Stimulated activated CD4-positive, alpha-beta T cell treated with anti-CD3 and anti-CD28 coated beads, Interleukin-12 subunit alpha, Interleukin-12 subunit beta, amount 100 ng/mL, for 24 hours (primary cell): ENCODE measurements at places on chromosomes 13 and 19.

- peak; percentile 46 for DNase-seq
Observed at GRCh38 chr19:3304871-3305423, 61.4 kb upstream of the NFIC start.

- DNase-seq: no peak
Observed at GRCh38 chr19:5155586-5156210, 184.9 kb downstream of the PTPRS start.

GRCh38 chr19:54017261-54017660 is 25.8 kb downstream of the CACNG6 start:
- DNase-seq: no peak

DNA sequence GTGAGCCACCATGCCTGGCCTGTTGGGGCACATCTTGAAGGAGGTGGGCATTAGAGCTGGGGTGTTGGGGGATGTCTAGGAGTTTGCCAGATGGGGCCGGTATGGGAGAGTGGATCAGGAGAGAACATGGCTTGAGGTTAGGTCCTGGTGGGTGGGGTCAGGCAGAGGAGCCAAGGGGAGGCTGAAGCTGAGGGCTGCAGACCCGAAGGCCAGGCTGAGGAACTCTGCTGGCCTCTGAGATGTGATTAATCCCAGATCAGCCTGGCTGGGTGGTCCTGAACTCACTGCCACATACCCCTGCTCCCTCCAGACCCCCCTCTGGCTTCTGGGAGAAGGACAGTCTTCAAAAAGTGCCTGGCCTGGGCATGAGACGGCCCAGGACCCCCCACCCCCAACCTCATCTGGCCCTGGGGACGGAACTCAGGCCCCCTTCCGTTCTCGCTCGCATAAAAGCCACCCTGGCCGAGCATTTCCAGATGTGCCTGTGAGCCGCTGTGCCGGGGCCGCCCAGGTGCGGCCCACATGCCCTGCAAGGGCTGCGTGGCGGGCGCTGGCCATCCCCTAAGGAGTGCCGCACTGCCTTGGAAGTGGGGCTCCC is 2.7 kb downstream of the FSTL3 start:
- no peak for DNase-seq

GRCh38 chr19:46493236-46494145 is 2.2 kb downstream of the PNMA8B start:
- DNase-seq: no peak

DNA sequence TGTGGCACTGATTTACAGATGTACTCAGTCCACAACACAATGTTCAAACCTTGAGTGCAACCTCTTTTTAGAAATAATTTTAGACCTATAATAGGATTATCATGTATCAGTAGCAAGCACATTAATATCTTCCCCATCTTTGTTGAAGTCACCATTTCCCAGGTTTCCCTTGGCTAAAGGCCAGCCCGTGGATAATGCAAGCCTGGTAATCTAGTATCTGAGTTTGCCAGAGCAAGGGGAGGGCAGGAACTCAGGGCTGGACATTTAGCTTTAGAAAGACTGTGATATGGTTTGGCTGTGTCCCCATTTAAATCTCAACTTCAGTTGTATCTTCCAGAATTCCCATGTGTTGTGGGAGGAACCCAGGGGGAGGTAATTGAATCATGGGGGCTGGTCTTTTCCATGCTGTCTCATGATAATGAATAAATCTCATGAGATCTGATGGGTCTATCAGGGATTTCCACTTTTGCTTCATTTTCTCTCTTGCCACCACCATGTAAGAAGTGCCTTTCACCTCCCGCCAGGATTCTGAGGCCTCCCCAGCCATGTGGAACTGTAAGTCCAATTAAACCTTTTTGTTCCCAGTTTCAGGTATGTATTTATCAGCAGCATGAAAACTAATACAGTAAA is 37.7 kb downstream of the SLC6A16 start:
- DNase-seq: no peak

DNA sequence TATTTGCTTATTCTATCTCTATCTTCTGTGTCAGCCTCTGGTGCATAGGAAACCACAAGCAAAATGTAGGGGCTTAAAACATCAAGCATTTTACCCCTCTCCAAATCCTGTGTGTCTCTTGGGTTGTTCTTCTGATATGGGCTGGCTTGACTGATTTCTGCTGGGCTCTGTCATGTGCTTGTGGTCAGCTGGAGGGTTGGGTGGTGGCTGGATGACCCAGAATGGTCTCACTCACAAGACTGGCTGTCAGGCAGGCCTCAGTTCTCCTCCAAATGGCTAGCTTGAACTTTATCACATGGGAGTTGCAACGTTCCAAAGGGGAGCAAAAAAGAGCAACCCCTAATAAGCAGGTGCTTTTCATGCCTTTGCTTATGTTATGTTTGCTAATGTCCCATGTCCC is 9.6 kb upstream of the LYPD5 start:
- no peak for DNase-seq

GRCh38 chr19:10201176-10201575 is 6.4 kb upstream of the DNMT1 start:
- no peak for DNase-seq

DNA sequence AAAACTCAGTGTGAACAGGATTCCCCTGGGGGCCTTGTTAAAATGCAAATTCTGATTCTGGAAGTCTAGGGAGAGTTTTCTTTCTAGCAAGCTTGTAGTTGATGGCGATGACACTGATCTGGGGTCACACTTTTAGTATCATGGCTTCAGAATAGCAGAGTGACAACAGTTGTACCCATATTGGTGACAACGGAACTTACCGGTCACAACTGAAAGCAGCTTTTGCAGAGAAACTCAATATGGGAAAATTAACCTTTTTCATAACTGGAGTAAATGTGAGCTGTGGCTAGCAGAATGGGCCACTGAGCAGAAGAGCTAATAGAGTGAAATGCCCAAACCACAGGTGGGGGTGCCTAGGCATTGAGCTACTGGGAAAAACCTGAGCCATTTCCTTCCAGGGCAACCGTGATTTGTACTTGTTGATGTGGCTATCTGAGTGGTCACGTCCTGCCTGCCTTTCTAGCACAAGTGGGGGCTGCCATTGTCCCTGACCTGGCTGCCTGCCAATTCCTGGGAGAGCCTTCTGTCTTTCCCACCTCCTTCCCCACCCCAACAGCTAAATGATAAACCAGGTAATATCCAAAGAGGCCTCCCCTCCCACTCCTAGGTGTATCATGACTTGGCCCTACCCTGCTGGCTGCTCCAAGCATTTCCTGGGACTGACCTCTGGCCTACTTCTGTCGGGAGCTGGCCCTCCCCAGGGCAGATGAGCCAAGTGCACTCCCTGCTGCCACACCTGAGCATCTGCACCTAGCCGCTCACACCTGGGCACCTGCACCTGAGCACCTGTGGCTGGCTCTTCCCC is 1.7 kb upstream of the SLC10A2 start:
- DNase-seq: no peak

DNA sequence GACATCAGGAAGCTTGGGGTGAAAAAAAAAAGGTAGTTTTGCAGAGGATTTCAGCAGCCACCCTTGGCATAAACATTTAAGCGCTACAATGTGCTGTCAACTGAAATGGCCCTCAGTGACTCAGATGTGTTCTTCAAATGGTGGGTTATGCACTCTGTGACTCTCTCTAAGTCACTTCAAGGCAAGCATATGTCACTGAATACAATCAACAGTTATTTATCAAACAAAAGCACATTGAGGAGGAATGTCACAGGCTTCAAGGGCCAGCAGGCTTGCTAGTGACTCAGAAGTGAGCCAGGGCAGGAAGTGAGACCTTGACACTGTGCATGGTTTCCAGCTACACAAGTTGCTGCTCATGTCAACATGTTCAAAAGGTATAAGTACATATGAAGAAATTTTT is 523.7 kb upstream of the HTR2A start:
- DNase-seq: no peak

GRCh38 chr19:5961969-5962945 is 15.7 kb downstream of the RANBP3 start:
- no peak for DNase-seq

DNA sequence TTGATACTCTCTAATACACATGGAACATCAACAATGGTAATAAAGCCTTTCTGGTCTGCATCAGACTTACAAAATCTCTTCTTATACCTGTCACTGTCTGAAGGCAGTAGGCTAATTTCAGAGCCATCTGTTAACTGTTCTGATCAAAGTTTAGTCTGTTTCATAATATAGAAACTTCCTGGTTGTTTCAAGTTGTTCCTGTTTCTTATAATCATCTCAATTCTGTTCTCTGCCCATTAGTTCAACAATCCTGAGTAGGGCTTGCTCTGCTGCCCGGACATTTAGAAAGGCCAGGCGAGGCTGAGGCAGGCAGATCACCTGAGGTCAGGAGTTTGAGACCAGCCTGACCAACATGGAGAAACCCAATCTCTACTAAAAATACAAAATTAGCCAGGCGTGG is 5.4 kb upstream of the ZSCAN5A start:
- no peak for DNase-seq

GRCh38 chr13:113801289-113801961 is 42.4 kb downstream of the TMEM255B start:
- DNase-seq: no peak
